Fibroblast of skin of right biceps (primary cell): ENCODE measurements at places on chromosomes 12 and 14.
A peak's percentile ranks its signal among the peaks of the same experiment; 100 is the strongest.

DNA sequence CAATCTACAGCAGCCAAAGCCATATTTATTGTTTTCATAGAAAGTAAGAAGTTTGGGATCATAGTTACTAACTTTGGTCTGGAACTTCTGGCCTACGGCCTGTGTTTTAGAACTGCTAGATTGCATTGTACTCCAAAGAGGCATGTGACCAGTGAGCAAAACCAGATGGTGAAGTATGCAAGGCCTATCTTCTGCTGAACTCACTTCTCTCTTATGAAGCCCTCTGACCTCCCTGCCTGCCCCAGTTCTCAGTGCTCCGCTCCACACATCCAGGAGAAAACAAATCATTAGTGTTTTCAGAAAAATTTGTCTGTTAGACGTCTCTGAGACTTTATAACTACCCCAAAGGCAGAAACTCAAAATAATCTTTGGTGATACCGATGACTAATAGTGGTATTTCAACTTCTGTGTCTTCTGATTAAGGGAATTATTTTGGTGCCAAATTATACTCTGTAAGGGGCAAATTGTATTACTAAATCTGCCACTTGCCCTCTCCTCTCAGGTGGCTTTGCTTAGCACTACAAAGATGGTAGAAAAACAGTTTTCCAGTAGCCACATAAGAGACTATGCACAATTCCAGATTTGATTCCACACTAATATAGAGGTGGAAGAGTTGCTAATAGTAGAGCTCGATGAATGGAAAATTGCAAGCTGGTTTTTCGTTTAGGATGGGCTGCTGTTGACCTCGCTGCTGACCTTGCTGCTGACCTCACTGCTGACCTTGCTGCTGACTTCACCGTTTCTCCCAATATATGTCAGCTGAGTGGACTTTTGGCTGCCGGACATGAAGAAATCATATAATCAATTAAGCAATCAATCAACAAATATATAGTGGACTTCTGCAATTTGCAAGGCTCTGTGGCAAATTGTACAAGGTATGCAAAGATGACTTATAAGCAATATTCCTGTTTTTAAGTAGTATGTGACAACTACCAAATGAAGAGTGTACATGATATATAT lies 147.5 kb downstream of the KITLG start:
- DNase-seq, result peak; percentile 39

DNA sequence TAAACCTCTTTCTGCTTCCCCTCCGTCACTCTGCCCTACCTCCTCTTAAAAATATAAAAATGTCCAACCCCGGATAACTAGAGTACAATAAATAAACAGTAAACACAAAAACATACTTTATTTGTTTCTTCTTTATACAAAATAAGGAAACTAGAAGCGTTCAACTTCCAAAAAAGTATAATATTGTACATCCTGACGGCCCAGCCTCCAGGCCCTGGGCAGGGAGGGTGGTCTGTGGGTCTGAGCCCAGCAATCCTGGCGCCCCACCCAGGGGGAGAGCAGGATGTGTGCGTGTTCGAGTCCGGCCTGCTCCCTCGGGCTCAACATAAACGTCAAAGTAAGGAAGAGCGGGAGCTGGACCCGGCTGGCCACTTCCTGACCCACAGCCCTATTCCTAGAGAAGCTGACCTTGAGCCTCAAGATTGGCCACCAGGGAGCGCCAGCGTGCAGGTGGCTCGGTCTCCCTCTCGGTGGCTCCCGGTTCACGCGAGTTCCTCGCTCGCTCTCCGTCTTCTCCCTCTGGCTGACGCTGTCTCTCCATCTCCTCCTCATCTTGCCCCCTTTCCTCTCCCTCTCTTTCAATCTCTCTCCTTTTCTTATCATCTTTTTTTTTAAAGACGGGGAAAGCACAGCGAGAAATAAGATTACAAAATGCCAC lies 9.4 kb downstream of the LHX5 start:
- DNase-seq, result peak; percentile 61

GRCh38 chr12:2924019-2924418 lies 33.3 kb downstream of the TULP3 start:
- DNase-seq, result peak; percentile 42

GRCh38 chr14:83575301-83575700 lies 1954.6 kb upstream of the FLRT2 start:
- DNase-seq, result no peak

GRCh38 chr12:128798571-128799341 lies 25.0 kb downstream of the SLC15A4 start:
- no peak for DNase-seq

GRCh38 chr12:6962285-6963015 lies 8.0 kb downstream of the PHB2 start:
- no peak for DNase-seq

GRCh38 chr14:92563359-92563758 lies 49.8 kb downstream of the RIN3 start:
- DNase-seq, result peak; percentile 63

DNA sequence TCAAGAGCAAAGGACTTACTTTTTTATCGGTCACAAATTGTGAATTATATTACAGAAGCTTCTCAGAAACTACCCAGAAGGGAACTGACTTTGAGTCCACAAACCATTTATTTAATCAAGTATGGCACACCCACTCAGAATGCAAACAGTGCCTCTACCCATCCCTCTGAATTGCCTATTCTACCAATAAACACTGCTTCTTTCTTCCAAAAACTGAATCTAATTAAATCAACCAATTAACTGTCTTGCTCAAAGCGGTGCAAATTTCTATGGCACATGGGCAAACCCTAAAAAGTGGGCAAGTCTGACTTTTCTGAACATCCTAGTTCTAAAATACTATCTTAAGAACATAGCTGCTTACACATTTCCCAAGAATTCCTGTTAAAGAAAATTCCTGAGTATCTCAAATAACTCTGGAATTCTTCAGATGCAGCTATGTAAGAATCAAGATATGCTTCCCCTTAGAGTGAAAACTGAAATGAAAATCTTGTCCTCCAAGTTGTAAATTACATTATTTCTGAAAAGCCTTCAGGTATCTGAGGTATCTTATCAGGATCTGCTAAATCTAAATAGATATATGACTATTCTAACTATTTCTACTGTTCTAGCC lies 4.3 kb downstream of the SPTLC2 start:
- peak; percentile 74 for DNase-seq

GRCh38 chr12:121823101-121823726 lies 19.4 kb downstream of the SETD1B start:
- DNase-seq, result no peak

GRCh38 chr12:12551115-12551514 lies 11.5 kb downstream of the DUSP16 start:
- no peak for DNase-seq

DNA sequence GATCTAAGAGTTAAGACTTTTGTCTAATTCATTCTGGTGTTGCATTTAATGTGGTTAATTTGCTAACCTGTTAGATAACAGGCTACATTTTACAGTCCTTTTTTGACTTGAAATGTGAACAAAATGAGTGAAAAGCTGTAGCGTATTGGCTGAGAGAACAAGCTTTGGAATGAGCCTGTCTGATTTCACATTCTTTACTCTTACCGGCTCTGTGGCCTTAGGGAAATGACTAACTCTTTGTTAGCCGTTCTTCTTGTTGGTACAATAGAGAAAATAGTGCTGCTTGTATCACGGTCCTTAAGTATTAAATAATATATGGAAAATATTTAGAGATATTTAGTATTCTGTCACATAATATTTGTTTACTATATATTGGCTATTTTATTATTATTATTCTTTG lies 1.9 kb downstream of the MNAT1 start:
- peak; percentile 74 for DNase-seq

GRCh38 chr12:26135010-26135420 lies 10.2 kb upstream of the BHLHE41 start:
- no peak for DNase-seq

GRCh38 chr12:79515530-79515935 lies 175.2 kb downstream of the PAWR start:
- DNase-seq, result peak; percentile 16

DNA sequence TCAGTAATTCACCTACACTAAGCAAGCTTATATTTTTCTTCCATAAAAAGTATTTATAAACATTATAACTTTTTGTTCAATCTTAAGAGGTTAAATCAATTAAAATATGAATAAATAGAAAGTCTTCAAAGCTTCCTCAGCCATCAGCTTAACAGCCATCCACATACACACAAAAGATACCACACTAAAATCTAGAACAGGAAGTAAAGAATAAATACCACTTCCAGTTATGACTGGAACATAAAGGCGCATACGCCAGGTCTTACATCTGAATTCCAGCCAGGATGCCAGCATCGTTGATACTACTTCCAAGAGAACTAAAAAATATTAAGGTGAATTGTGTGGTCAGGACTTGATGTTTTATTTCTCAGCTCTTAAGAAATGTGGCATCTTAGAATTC lies 17.0 kb downstream of the SIX1 start:
- no peak for DNase-seq

DNA sequence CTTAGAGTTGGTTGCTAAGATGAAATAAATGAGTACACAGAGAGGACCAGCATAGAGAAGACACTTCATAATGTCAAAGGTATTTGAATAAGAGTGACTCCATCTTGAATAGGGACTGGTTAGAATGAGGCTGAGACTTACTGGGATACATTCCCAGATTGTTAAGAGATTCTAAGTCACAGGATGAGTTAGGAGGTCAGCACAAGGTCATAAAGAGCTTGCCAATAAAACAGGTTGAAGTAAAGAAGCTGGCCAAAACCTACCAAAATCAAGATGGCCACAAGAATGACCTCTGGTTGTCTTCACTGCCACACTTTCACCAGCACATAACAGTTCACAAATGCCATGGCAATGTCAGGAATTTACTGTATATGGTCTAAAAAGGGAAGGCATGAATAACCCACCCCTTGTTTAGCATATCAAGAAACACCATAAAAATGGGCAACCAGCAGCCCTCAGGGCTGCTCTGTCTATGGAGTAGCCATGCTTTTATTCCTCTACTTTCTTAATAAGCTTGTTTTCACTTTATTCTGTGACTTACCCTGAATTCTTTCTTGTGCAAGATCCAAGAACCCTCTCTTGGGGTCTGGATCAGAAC lies 8.3 kb upstream of the SERPINA1 start:
- no peak for DNase-seq

DNA sequence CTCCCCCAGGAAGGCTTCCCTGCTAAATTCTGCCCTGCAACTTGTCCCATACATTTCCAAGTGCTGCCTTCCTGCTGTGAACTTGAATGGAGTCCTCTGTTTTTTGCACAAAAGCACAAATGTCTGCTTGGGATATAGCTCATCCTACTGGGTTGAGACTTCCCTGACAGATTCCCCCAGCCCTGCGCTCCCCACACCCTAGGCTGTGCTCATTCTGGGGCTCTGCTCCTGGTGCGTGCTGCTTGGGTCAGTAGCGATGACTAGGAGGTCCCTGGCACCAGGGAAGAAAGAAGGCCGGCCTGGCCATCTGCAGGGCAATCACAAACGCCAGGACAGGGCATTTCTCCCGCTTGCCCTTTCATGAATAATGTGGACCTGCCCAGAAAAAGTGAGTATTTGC lies 29.2 kb upstream of the FKBP4 start:
- DNase-seq, result no peak

DNA sequence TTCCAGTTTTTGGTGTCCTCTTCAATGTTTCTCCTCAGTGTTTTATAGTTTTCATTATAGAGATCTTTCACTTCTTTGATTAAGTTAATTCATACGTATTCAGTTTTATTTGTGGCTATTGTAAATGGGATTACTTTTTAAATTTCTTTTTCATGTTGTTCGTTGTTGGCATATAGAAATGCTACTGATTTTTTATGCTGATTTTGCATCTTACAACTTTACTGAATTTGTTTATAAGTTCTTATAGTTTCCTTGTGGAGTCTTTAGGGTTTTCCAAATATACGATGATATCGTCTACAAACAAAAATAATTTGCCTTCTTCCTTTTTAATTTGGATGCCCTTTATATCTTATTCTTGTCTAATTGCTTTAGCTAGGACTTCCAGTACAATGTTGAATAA lies 9.7 kb upstream of the SDR9C7 start:
- no peak for DNase-seq

DNA sequence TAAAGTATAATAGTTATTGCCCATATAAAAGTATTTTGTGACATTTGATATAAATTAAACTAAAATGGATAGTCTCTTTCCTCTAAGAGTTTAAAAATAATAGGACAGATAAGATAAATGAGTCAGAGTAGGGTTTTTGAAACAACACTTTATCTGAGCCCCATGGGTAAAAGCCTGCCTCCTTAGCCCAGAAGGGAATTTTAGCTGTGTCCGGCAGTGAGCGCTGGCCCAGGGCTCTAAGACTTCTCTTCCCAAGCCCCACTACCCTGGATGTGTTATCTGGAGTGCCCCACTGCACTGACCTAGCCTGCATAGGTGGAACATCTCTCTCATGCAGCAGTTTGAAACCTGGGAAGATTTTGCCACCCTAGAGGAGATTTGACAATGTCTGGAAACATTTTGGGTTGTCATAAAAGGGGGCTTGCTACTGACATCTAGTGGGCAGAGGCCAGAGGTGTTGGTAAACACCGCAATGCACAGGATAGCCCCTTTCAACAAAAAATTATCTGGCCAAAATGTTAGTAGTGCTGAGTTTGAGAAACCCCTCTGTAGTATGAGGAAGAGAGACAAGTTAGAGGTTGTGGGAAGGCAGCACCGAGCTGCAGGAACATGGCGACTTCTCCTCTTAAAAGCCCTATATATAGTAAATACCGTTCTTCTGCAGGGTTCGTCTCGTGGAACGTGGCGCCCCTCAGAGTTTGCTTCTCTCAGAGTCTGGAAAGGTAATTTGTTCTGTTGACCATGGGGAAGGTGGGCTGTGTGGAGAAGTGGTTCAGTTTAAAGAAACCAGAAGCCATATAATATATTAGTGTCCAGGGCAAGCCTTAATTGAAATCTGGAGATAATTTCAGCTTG lies 29.3 kb upstream of the ATF1 start:
- peak; percentile 47 for DNase-seq

- no peak for DNase-seq
These were observed 65.1 kb downstream of the PPP1R36 start for GRCh38 chr14:64614805-64615391.

DNA sequence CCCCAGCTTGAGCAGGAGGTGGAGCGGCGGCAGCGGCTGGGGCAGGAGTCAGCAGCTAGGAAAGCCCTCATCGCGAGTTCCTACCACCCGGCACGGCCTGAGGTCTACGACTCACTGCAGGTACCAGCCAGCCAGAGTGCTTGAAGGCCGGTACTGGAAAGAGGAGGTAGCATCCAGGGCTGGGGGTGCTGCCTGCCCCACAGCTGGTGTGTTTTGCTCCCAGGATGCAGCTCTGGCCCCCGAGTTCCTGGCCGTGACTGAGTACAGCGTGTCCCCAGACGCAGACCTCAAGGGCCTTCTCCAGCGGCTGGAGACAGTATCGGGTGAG lies 1.6 kb downstream of the OGFOD2 start:
- no peak for DNase-seq

GRCh38 chr12:18158774-18159557 lies 69.0 kb upstream of the RERGL start:
- DNase-seq, result peak; percentile 32

DNA sequence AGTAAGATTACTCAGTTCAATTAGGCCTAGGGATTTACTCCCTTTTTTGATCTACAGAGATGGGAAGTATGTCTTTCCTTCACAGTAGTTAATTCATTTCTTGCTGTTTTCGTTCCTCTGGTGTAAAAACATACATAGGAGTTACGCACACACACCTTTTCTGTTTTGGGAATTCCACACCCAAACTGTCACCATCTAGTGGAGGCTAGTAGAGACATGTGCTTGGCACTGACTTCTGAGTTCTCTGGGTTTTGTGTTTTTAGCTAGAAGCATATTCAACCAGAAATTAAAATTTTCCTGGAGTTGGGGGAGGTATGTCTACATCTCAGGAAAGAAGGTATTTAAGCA lies 1.4 kb downstream of the SUSD6 start:
- no peak for DNase-seq

GRCh38 chr14:55814873-55815272 lies 234.9 kb downstream of the KTN1 start:
- peak; percentile 38 for DNase-seq

GRCh38 chr14:58640959-58641358 lies 3.2 kb downstream of the DACT1 start:
- no peak for DNase-seq
